Stimulated activated CD4-positive, alpha-beta T cell treated with anti-CD3 and anti-CD28 coated beads, Interleukin-12 subunit alpha, Interleukin-12 subunit beta, amount 100 ng/mL, for 4 hours (primary cell): ENCODE measurements at places on chromosomes 5 and 9.

- no peak for DNase-seq
These were observed 6.3 kb upstream of the IFNA8 start for GRCh38 chr9:21402386-21403251.

DNA sequence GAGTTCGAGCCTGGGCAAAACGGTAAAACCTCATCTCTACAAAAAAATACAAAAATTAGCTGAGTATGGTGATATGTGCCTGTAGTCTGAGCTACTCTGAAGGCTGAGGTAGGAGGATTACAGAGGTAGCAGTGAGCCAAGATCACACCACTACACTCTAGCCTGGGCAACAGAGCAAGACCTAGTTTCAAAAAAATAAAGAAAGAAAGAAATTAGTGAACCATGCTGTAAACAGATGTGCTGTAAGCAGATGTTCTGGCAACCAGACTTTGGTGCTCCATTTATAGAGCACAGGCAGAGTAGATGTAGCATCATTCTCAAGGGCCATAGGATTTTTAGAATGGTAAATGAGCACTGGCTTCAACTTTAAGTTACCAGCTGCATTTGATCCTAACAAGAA lies 115.4 kb downstream of the ST8SIA4 start:
- DNase-seq, result no peak

- no peak for DNase-seq
These were observed 91.2 kb upstream of the CHD1 start for GRCh38 chr5:99019812-99020697.

- no peak for DNase-seq
These were observed 11.5 kb downstream of the GPR150 start for GRCh38 chr5:95631255-95631958.

GRCh38 chr9:129570450-129571297 lies 50.2 kb downstream of the C9orf50 start:
- DNase-seq, result no peak

GRCh38 chr9:122206118-122207046 lies 22.4 kb downstream of the LHX6 start:
- no peak for DNase-seq

DNA sequence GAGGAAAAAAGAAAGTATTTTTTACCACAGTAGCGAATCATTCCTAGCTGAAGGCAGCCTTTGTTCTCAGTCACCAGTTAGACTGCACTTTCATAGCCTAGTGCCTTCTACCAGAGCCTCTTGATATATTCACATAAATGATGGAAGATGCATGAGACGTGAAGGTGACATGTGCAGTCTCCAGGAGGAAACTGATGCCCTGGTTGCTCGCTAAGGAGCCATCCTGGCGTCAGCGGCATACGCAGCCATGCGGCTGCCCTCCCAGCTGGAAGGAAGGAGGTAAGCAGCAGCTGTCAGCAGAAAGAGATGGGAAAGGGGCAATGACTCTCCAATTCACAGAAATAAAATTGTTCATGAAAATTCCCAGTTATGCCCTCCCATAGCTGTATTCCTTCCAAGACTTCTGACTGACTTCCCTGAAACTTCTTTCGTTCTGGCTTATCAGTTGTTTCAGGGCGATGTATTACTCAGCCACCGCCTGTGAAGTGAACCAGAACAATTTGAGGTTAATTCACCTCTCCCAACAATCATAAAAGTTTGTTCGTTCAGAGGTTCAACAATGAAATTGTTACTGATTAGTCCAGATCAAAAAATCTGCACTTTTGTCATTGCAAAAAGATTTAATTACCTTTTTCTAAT lies 331.2 kb downstream of the NR2F1-AS1 start:
- no peak for DNase-seq

- no peak for DNase-seq
These were observed 49.8 kb downstream of the FSTL4 start for GRCh38 chr5:133562554-133562953.
